G401 (cell line): ENCODE measurements at places on chromosomes 12 and 14. TPM values are rescaled to one million over a fixed set of nuclear protein-coding genes. Genes with fewer than 3 reads are reported as not detected.
A peak's percentile ranks its signal among the peaks of the same experiment; 100 is the strongest.

- DNase-seq, result no peak
These were observed 47.8 kb downstream of the ERGIC2 start for GRCh38 chr12:29333178-29333577.

The TRAFD1 gene
- 31.8 and 47.3 TPM in 2 replicates for total RNA-seq

The RPGRIP1 gene
- 0.18 TPM in 1 of 2 replicates, not detected in the other for total RNA-seq

- DNase-seq, result peak; percentile 33
These were observed 6.7 kb upstream of the C12orf50 start for GRCh38 chr12:88035907-88036289.

GRCh38 chr12:6608592-6609281 is 1.6 kb upstream of the CHD4 start:
- DNase-seq, result peak; percentile 66

DNA sequence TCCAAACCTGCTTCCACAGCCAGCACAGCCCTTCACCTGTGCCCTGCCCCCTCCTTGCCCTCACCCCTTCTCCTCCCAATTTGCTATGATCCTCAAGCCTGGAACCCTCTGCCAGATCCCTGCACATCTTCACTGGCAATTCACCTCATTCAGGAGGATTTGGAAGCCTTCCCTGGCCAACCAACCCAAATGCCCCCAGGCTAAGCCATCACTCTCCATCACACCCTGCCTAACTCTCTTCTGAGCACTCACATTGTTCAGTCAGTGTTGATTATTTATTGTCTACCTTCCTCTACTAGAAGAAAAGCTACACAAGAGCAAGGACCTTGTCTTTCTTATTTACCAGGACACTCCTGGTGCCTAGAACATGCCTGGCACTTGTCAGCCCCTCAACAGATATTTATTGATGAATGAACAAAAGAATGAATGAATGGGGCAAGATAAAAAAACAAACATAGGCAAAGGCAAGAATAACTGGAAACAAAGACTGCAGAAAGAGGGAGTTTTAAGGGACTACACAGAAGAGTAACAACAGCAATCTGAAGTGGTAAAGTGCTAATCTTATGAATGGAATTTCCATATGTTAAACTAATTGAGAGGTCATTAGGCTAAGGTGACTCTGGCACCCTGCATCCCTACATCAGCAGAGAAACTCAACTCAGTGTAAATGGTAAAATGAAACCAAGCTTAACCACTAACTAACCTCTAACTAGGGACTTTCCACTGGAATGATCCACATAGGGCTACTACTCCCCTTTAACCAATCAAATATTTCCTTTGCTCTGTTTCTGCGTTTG is 33.4 kb downstream of the TMTC1 start:
- no peak for DNase-seq

GRCh38 chr14:78131201-78131600 is 39.0 kb upstream of the NRXN3 start:
- DNase-seq, result no peak

The FSCB gene
- not detected in 2 replicates for total RNA-seq

GRCh38 chr14:51575349-51576116 is 76.2 kb upstream of the FRMD6 start:
- no peak for DNase-seq

DNA sequence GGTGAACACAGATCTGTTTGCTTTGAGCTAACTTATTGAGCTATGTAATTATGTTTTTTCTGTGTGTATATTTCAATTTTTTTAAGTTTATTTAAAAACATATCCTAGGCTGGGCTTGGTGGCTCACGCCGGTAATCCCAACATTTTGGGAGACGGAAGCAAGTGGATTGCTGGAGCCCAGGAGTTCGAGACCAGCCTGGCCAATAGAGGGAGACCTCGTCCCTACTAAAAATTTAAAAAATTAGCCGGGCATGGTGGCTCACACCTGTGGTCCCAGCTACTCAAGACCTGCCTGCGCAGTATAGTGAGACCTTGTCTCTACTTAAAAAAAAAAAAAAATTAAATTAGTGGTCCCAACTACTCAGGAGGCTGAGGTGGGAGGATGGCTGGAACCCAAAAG is 16.2 kb upstream of the RNASE1 start:
- DNase-seq, result no peak

The SLC2A3 gene
- 32.5 and 32.9 TPM in 2 replicates for total RNA-seq

GRCh38 chr12:3456809-3457208 is 34.2 kb upstream of the PRMT8 start:
- DNase-seq, result no peak

The RNASE7 gene
- not detected in 2 replicates for total RNA-seq

The WNT5B gene
- total RNA-seq, result 8.0 and 13.5 TPM in 2 replicates

- no peak for DNase-seq
These were observed 21.6 kb downstream of the DCN start for GRCh38 chr12:91161009-91161408.

The AQP2 gene
- total RNA-seq, result not detected in 2 replicates

DNA sequence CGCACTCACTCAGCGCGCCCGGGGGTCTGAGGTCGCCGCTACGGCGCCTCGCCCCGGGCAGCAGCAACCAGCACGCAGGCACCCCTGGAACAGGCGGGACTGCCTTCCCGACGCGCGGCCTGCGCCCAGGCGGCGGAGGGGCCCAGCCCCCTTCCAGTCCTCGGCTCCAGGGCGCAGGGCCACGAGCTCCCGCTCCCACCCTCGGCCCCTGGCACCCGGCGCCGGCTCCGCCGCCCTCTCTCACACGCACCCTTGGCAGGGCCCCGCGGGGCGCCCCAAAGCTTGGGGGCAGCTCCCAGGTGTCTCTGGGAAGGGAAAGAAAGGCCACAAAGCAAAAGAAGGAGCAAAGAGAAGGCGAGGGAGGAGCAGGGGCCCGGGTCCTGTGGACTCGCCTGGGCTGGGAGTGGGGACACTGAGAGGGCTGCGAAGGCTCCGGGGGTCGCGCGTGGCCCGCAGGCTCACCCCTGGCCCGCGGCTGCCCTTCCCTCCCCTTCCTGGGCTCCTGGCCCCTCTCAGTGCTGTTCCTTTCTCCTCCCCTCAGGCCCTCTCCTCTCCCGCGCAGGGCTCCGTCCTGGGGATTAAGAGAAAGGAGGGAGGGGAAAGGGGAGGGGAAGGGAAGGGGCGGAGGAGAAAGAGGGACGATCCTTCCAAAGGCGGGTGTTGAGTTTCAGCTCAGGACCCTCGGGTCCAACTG is 907 bp upstream of the EFS start:
- peak; percentile 45 for DNase-seq

The RAD51AP1 gene
- total RNA-seq, result 47.7 and 47.9 TPM in 2 replicates

GRCh38 chr14:41349289-41349910 is 257.3 kb upstream of the LRFN5 start:
- DNase-seq, result no peak

GRCh38 chr12:108612788-108613282 is 15.0 kb upstream of the TMEM119 start:
- DNase-seq, result no peak

The AMN gene
- total RNA-seq, result not detected in 2 replicates

DNA sequence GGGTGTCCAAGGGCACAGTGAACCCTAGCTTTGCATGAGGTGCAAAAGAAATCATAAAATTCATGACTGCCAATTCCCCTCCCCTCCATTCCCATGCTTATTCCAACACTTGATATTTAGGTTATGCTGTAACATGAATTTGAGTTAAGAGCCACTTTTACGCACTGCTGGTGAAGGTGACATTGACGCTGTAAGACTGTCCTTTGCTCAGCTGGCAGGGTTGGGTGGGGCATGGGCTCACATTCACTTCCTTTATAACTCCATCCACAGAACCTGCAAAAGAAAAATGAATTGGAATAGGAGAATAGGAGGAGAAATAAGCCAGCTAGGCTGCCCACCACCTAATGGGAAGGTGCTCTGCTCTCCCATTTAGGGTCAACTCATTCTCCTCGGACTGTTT is 6.9 kb downstream of the NPC2 start:
- no peak for DNase-seq

GRCh38 chr12:95731519-95731958 is 59.0 kb downstream of the NTN4 start:
- DNase-seq, result no peak

- DNase-seq, result no peak
These were observed 3.7 kb upstream of the TAS2R19 start for GRCh38 chr12:11026118-11026517.

- peak; percentile 40 for DNase-seq
These were observed 1.7 kb upstream of the CFAP251 start for GRCh38 chr12:121916719-121917118.

DNA sequence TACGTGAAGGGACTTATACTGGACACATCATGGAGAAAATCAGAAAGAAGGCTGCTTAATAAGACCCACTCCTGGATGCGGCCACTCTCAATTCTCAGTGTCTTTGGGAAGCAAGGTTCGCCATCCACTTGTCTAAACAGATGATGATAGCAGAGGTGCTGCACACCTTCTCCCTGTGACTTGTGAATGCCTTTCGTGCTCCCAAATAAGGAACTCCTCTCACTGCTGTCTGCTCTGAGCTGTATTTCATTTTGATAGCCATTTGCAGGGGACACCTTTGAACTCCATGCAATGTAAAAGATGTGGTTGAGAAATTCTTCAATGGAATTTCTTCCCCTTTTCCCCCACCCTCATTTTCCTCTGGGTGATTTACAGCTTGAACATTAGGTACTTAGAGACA is 11.6 kb downstream of the RMST start:
- no peak for DNase-seq

DNA sequence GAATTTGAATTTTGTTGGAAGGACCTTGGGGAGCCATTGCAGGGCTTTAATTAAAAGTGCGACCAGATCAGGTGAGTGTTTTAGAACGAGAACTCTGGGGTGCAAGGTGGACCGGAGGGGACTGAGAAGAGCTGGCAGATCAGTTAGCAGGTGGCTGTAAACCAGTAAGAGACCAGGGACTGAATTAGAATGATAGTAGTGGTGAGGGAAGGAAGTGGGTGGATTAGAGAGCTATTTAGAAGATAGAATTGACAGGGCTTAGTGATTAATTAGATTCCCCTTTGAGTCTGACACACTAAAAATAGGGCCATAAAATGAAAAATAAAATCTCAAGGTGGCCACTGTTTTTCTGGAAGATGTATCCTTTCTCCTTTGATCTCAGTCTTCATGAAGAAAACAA is 44.8 kb downstream of the PLXNC1 start:
- DNase-seq, result no peak

- peak; percentile 50 for DNase-seq
These were observed 55.8 kb upstream of the GALNT9 start for GRCh38 chr12:132384916-132385774.

The ARHGEF25 gene
- 4.6 and 5.7 TPM in 2 replicates for total RNA-seq

DNA sequence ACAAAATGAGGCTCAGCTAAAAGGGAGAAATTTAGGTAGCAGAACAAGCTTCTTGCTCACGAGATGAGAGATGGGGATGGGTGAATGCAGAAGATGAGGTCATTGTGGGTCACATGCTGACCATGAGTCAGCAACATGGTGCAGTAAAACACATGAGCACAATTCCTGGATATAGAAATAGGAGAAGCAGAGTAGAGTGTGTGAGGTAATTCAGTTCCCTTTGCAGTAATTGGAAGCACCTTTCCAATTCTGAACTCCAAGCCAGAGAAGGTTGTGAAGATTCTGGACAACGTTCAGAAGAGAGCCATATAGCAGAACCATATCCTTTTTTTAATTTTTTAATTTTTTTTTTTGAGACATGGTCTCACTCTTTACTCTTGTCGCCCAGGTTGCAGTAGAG is 62.0 kb upstream of the LMNTD1 start:
- no peak for DNase-seq

The ZNF891 gene
- total RNA-seq, result 1.4 and 1.6 TPM in 2 replicates

- no peak for DNase-seq
These were observed 61.7 kb upstream of the BCL2L14 start for GRCh38 chr12:12008931-12009611.

The USP30 gene
- total RNA-seq, result 20.5 and 21.6 TPM in 2 replicates

The A2M gene
- not detected in 2 replicates for total RNA-seq

- DNase-seq, result no peak
These were observed 60.4 kb upstream of the SGPP1 start for GRCh38 chr14:63788011-63788933.

The GPR84 gene
- 1.0 TPM in 1 of 2 replicates, not detected in the other for total RNA-seq

The TSHR gene
- not detected in 2 replicates for total RNA-seq
